ENCODE measurements at places on chromosomes 4 and X.

GRCh38 chr4:84099599-84099998, 399.5 kb downstream of the NKX6-1 start:
- no peak for DNase-seq

- no peak for DNase-seq
Observed at GRCh38 chrX:132809581-132809980, 148.8 kb downstream of the HS6ST2 start.

DNA sequence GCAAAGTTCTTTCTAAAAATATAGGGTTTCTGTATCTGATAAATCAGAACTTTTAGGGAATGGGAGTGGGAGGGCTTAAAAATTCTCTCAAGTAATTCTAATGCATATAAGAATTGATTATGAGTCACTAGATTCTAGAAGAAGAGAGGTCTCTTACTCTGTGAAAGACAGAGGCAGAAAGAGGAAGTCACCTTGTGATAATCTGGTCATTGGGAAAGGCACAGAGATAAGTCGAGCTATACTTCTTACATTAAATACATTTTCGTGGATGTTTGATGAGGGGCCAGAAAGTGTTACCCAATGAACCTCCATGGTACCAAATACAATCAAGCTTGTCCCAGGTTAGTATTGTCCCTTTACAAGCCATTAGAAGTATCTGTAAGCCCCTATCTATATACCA, 134.4 kb downstream of the MAD2L1 start:
- DNase-seq: no peak

GRCh38 chr4:185786422-185786821, 25.6 kb downstream of the SORBS2 start:
- DNase-seq: no peak

DNA sequence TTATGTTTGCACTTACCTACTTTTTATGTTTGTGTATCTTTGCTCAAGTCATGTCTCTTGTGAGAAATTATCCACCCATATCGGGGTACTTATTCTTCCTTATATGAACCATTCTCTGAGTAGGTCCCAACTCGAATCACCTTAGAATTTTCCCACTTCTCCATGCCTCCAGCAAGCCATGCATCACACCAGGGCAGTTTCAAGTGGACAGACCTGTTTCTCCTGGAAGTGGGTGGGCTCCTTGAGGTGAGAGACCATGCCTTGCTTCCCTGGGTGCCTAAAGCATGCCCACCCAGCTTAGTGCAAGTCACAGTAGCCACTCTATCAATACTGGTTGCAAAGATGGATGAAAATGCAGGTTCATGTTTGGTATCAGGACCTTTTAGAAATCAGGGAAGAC, 187.2 kb downstream of the KIT start:
- no peak for DNase-seq

- DNase-seq: no peak
Observed at GRCh38 chr4:10965196-10965595, 280.6 kb upstream of the CLNK start.

DNA sequence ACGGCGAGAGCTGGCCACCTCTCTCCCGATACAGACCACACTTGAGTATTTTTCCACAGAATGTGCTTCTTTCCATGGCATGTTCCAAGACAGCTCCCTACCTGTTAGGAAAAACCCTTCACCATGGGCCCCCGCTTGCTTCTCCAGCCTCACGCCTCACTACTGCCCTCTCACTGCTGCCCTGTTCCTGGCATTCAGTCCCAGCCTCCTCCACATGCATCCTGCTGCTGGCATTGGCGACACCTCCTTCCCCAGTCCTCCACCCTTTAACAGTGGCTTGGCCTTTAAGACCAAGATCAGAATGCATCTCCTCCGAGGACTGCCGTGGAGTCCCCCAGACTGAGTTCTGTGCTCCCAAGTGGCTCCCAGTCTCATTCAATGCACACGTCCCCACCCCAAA, 10.7 kb downstream of the PNMA6F start:
- no peak for DNase-seq

DNA sequence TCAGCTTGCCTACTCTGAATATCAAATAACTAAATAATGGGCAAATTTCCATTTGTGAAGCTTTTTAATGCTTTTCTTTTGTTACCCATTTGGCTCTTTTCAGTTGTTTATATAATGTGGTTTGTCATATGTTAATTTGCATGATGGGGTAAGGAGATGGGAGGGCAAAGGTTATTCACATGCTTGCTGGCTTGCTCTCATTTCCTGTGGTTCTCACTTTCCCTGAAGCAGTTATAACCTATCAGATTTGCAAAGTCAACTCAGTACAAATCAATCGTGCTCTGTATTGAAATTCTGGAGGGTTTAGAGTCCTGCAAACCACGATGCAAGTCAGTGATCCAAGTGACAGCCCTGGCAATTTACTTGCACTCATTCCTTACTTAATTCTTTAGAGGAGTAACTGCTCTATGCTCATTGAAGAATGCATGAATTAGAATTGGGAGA, 711.2 kb downstream of the ADGRL3 start:
- no peak for DNase-seq

- DNase-seq: no peak
Observed at GRCh38 chr4:146637621-146638332, 916 bp upstream of the POU4F2 start.

DNA sequence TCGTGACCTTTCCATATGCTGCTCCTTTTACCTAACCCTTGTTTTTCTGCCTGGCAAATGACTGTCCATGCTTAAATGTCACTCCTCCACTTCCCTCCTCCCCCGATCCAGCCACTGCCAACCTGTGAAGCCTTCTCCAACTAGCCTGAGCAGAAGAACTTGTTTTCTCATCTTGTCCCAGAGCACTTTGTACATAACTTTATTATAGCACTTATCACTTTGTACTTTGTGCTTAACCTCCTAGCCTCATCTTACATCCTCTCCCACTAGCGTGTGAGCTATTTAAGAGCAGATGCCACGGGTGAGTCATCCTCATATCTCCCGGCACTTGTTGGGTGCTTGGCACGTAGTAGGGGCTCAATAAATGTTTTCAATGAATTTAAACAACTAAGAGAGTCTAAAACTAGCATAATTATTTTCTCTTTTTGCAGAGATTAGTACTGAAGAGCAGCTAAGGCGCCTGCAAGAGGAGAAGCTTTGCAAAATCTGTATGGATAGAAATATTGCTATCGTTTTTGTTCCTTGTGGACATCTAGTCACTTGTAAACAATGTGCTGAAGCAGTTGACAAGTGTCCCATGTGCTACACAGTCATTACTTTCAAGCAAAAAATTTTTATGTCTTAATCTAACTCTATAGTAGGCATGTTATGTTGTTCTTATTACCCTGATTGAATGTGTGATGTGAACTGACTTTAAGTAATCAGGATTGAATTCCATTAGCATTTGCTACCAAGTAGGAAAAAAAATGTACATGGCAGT, 46.9 kb downstream of the XIAP start:
- no peak for DNase-seq

DNA sequence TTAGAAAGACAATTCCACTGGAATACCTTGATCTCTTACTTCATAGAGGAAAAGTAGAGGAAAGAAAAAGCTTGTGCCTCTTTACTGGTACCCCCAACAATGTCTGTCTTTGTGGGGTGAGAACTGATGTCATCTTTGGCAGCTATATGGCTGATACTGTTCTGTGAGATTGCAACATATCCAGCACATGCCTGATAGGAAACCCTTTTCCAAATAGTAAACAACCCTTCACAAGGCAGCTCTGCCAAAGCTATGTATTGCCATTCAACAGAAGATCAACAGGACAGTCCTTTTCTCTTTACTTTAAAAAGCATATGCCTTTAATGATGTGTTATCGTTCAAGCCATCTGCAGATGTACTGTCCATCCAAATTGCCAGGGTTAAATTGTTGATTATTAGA, 105.9 kb downstream of the IL1RAPL1 start:
- no peak for DNase-seq

DNA sequence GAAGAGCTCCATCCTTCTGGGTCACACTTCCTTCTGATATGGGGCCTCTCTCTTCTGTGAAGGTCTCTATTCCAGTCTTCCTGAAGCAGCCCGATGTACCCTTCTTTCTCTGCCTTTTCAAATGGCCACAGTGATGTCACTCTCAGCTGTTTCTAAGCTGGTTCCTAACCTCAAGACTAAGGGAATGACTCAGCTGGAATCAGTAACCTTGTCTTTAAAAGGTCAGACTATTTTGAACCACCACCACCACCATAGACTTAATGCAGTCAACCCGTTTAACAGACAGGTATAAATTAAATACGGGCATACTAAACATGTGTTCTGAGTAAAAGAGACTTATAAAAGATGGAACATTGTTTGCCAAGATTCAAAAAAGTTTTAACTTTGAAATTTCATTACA, 121.0 kb downstream of the PPA2 start:
- no peak for DNase-seq

GRCh38 chrX:152899111-152899873, 1.4 kb downstream of the ZNF185 start:
- no peak for DNase-seq

- DNase-seq: no peak
Observed at GRCh38 chr4:20317424-20317985, 65.8 kb downstream of the SLIT2 start.

DNA sequence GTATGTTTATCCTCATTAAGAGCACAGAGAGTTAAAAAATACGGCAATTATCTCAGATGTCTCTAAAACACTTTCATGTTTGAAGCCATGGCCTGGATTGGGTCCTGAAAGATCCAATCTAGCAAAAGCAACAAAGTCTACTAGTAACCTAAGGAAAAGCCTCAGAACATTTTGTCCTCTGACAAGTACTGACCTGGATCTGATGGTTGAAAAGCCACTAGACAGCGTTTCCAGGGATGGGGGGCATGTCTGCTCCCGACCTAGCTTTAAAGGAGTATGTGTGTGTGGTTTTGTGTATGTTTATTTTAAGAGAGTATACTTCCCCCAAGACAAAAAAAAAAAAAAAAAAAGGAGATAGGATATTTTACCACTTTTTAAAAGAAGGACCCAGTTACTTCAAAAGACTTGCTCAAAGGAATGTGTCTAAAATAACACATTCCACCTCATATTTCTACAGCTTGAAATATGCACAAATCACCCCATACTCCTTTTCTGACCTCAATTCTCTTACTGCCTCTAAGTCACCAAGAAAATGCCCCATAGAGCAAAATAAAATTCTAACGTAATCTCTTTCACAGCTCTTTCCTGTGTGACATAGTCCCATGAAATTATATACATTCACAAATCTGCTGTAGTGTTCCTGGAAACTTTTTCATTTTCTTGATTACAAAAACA, 189.0 kb upstream of the TTC29 start:
- DNase-seq: no peak

GRCh38 chr4:14790494-14790893, 211.8 kb upstream of the CPEB2 start:
- no peak for DNase-seq

GRCh38 chr4:74649193-74649592, 145.1 kb downstream of the BTC start:
- no peak for DNase-seq

DNA sequence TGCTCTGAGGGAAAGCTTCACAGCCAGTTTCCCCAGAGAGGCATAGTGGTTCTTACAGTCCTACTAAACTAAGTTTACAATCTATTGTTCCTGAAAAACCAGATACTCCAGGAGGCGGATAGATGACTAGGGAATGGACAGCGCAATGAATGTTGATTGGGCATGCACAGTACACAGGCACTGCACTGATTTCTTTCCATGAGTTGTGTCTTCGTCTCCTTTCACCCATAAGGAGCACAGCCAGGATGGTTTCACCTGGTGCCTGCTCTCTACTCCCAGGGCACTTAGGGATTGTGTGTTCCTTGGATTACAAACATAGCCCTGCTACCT, 144.9 kb downstream of the PALLD start:
- DNase-seq: no peak

- no peak for DNase-seq
Observed at GRCh38 chr4:186820391-186820891, 96.8 kb upstream of the FAT1 start.

GRCh38 chrX:17552044-17552650, 177.1 kb downstream of the NHS start:
- DNase-seq: no peak

- DNase-seq: no peak
Observed at GRCh38 chrX:2193273-2193592, 307.5 kb downstream of the DHRSX start.

DNA sequence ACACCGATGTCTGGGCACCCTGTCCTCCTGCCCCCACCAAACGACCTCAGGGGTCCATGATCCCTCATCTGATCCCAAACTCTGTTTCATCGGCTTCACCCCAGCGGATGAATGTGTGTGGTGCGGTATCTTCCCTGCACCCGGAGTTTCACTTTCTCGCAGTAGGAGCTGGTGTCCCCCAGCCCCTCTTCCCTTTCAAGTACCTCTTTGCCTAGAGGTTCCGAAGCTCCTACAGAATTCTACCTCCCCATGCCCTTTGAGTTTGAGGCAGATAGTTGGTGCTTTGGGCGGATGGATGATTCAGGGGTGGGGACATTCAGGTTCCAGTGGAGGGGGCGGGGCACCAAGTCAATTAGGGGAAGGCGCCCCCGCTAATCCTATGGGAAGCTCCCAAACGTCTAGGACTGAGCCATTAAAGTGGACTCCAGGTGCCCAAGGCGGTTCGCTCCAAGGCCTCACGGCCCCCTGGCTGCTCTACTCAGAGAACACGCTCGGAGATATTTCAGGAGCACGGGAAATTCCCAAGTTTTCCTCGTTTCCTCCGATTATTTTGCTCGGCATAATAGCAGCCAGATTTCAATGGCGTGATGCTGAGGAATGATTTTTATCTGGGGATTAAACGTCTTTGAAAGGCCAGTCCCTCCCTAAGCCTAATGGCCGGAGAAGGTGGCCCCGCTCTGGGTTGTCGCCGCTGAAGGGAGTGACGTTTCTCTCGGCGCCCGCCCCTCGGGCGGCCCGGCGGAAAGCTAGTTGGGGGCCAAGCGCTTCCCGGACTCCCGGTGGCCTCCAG, 1.3 kb downstream of the MSX1 start:
- no peak for DNase-seq

DNA sequence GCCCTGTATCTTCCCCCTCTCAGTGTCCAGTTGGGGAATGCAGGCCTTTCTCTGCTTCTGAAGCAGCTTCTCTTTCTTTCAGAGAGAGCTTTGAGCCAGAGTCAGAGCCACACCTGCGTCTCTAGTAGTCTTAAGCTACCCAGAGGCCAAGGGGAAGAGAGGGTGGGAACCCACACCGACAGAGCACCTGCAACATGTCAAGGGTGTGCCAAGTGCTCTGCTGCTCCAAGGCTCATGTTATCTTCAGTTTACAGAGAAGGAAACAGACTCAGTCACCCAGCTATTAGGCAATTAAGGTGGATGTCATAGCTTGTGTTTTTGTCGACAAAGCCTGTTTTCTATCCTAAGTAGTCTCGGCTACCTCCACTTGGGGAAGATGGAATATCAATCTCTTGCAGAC, 22.7 kb upstream of the RNF212 start:
- DNase-seq: no peak

GRCh38 chr4:40621229-40621591, 8.5 kb downstream of the RBM47 start:
- DNase-seq: no peak

DNA sequence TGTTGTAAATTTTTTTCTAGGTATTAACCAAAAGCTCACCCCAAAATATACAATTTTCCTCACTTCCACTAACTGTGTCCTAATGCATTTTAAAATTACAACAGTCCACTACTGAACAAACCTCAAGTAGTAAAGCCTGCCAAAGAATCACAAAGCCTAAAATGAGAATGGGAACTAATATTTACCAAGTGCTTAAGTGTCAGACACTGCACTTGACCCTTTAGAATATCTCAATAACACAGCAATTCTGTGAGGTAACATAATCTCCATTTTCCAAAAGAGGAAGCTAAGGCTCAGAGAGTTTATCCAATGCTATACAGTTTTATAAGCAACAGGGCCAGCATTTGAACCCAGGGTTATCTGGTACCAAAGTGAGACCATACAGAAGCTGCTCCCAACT, 4.9 kb downstream of the SLC9A7 start:
- DNase-seq: no peak

All from CD4-positive, alpha-beta T cell treated with Interleukin-6 at 100 ng/mL for 8 hours (primary cell).